NK-92 treated with Interleukin-12 subunit alpha and Interleukin-12 subunit beta, amount 100 ng/mL, for 24 hours (cell line): ENCODE measurements at places on chromosomes 4 and X.

DNA sequence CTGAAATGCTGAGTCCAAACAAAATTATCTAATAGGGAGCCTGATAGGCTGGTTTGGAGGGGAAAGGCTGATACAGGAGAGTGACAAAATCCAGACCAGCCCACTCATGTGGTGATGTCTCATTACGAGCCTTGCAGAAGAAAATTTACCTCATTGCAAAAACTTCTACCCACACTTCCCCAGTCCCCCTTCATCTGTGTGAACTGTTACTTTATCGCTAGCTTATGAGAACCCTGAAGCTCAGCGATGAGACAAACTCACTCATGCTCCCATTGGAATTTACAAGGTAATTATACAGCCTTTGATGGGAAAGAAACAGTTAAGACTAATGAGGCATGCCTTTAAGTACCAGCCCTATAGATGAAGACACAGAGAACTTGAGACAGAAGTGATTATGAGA is 76.1 kb downstream of the ARHGAP6 start:
- no peak for DNase-seq

DNA sequence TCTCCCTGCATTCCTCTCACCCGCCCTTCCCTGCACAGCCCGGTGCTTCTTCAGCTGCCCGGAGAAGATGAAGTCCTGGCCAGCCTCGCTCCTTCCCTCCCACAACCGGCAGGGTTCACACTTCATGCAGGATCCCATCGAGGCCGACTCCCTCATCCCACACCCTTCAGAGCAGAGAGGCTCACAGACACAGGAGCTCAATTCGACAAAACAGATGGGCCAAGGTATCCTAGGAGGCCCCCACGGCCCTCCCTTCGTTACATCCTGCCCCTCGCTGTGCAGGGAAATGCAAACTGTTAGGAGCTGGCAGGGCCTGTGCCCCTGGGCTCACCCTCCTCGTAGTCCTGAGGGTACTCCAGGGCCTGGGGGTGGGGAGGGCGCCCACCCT is 238.1 kb downstream of the DHRSX start:
- no peak for DNase-seq

DNA sequence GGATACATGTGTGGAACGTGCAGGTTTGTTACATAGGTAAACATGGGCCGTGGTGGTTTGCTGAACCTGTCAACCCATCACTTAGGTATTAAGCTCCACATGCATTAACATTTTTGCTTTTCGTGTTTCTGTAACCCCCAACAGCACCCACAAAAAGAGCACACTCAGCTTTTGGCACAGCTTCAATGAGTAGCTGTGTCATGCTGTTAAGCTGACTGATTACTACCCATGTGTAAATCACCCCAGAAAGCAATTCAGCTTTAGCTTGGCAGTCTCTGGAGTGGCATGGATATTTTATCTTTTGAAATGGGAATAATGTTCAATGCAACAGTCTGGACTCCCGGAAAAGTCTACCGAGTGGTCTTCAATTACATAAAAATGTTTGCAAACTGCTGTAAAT is 734.3 kb downstream of the STIM2 start:
- DNase-seq: no peak

GRCh38 chr4:83599183-83599582 is 63.3 kb downstream of the GPAT3 start:
- no peak for DNase-seq

DNA sequence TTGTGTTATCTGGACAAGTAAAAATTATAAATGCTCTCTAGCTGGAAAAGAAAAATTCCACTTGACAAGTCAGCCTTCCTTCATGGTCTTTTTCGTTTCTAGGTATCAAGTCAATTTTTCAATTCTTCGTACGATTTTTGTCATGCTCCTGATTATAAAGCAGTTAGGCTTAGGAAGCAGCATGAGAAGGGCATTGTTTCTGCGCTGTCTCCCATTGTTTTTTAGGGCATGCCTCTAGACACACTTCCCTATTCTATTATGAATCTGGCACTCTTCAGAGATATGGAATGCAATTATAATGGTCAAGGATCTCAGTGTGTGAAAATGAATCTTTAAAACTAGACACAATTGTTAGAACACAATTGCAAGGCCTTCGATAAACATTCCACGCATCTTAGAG is 164.1 kb upstream of the FAT1 start:
- no peak for DNase-seq

- no peak for DNase-seq
Measured at GRCh38 chrX:12301288-12301687, 163.0 kb downstream of the FRMPD4 start.

DNA sequence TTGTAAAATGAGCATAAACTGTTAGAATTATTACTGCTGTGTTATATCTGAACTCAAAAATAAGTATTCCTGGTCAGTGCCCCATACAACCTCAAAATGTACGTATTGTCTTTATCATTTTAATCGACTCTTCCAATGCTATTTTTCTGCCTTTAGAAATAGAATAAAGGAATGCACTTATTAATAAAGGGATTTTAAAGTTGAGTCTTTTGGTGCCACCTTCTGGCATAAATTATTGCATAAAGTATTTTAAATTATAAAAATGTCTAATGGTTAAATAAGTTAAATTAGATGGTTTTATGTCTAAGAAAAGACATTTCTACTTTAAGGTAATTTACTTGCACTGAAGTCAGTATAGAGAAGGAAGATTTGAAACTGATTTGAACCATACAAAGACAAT is 424.0 kb upstream of the NDST4 start:
- no peak for DNase-seq

- DNase-seq: no peak
Measured at GRCh38 chrX:69237236-69237635, 72.0 kb upstream of the PJA1 start.

- no peak for DNase-seq
Measured at GRCh38 chr4:170167678-170168077, 77.9 kb upstream of the AADAT start.

- no peak for DNase-seq
Measured at GRCh38 chr4:83138946-83139345, 24.4 kb upstream of the PLAC8 start.

- DNase-seq: no peak
Measured at GRCh38 chrX:30039768-30040167, 175.6 kb upstream of the MAGEB2 start.

GRCh38 chrX:2159393-2159792 is 341.4 kb downstream of the DHRSX start:
- DNase-seq: no peak

DNA sequence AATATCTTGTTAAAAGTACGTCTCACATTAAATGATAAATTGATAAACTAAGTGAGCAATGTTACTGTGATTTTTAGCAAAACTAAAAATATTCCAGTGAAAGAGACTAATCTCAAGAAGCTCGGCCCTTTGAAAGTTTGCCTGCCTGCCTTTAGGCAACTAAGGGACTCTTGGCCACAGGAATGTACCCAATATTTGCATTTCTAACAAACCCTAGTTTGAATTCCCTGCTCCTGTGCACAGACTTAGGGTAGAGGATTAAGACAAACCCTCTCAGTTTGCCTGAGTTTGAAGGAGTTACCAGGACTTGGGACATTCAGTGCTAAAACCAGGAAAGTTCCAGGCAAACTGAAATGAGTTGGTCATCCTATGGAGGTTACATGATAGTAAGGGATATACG is 157.1 kb downstream of the SCFD2 start:
- DNase-seq: no peak

DNA sequence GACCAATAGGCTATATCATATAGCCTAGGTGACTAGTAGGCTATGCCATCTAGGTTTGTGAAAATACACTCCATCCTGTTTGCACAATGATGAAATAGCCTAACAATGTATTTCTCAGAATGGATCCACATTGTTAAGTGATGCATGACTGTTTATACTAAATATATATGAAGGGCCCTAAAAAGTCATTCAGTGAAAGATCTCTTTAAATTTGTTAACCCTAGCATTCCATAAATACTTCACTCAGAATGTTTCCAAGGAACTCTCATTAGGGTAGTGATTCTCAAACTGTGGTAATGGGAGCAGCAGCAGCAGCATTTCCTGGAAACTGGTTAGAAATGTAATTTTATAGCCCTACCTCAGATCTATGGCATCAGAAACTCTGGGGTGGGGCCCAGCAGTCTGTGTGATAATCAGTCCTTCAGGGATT is 74.9 kb downstream of the PRRG1 start:
- no peak for DNase-seq

- DNase-seq: no peak
Measured at GRCh38 chr4:11451716-11452115, 23.0 kb upstream of the HS3ST1 start.

DNA sequence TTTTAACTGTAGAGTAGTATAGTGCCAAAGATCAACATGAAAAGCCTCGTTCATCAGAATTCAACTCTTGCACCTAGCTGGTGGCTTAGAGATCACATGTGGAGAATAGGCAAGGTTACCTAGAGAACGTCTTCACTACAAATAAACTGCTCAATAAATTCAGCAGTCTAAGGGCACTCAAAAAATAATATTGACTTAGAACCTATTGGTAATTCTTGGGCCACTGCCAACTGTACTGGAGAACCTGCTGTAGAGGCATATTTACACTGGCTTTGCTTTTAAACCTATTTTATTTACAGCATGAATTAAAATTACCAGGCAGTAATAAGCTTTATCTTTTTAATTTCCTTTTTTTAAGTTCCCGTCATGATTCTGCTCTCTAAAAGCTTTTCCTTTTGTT is 343.7 kb downstream of the PDHA2 start:
- DNase-seq: no peak

GRCh38 chr4:26272654-26273615 is 47.9 kb upstream of the RBPJ start:
- DNase-seq: no peak

DNA sequence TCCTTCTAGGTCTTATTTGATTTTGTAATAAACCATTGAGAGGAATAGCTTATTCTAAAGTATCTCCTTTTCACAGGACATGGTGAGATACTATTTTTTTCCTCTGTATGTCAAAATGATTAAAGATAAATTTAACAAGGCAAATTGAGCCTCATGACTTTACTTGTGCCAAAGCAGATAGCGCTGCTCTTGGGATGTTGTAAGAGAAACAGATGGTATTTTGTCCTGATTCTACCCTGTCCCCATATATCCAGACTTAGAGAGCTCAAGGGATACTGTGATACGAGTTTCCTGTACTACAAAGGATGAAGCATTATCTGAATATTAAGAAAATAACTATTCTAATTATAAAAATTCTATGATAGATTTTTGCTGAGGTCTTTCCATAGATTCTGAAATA is 34.0 kb downstream of the EMCN start:
- DNase-seq: no peak

GRCh38 chrX:153414856-153415510 is 3.7 kb downstream of the ZFP92 start:
- DNase-seq: no peak

GRCh38 chr4:88949605-88950004 is 107.4 kb downstream of the FAM13A start:
- no peak for DNase-seq
